Progenitor cell of endocrine pancreas (in vitro differentiated cells): ENCODE measurements at places on chromosomes 11 and 22. TPM values are rescaled to one million over a fixed set of nuclear protein-coding genes. Genes with fewer than 3 reads are reported as not detected.

DNA sequence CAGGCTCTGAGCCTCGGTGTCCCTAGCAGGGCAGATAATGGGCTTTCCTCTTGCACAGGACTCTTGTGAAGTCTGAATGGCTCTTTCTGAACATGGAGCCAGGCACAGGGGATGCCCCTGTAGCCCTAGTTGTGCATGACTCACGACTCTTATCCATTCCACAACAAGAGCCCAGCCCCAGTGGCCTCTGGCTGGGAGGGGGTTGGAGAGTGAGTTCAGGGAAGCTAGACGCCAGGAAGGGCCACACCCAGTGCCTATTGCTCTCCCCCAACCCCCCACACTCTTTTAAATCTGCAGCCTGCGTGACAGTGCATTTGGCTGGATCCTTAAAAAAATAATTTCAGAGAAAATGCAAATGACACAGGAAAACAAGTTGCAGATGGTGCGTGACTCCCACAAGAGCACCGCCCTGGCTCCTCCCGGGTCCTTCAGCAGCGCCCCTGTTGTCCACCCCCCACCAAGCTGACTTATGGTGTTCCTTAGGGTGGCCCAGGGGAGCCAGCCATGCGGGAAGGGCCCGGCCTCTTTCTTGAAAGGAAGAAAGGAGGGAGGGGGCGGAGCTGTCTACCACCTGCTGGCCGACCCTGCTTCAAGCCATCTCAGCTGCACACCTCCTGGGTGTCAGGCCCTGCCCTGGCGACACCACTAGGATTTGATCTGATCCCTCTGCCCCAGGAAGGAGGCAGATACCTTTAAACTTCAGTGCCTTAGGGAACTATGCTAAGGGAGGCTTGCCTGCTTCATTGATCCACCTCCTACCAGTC, 74.7 kb downstream of the MN1 start:
- peaks cover 13% of the 10 kb centered on the region for H3K4me1 ChIP-seq
- no peak for DNase-seq
- no peaks in the 10 kb centered on the region for H3K36me3 ChIP-seq
- H3K27ac ChIP-seq = no peak overlapping the region
- no peak overlapping the region for H3K4me3 ChIP-seq

DNA sequence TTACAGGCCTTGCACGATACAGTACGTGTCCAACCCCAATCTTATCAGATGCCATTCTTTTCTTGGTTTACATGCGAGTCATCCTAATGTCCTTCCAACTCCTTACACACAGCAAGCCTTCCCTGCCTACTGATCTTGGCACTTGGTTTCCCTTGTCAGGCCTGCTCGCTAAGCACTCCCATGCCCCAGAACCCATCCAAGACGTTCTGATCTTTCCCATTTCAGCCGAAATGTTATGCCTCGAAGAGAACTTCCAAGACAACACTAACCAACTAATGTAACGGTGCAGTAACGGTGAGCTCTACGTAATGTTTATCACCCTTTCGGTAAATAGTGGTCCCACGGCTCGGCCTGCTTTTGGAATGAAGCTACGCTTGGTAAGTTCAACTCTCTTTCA, 521 bp downstream of the PES1 start:
- H3K27me3 ChIP-seq = peaks cover 10% of the 10 kb centered on the region
- H3K27ac ChIP-seq = no peak overlapping the region
- no peak for DNase-seq
- no peak overlapping the region for H3K4me3 ChIP-seq

Gene NFAM1
- 0.31 and 0.69 TPM in 2 replicates for total RNA-seq

GRCh38 chr22:39490135-39490798, 11.8 kb upstream of the MIEF1 start:
- no peak for DNase-seq
- peaks cover 6% of the 10 kb centered on the region for H3K36me3 ChIP-seq
- H3K27ac ChIP-seq = peak overlapping the region; percentile 55
- H3K27me3 ChIP-seq = no peaks in the 10 kb centered on the region
- H3K4me3 ChIP-seq = no peak overlapping the region
- H3K4me1 ChIP-seq = no peaks in the 10 kb centered on the region

- DNase-seq = no peak
- no peaks in the 10 kb centered on the region for H3K27me3 ChIP-seq
- H3K4me3 ChIP-seq = no peak overlapping the region
- H3K4me1 ChIP-seq = peaks cover 5% of the 10 kb centered on the region
These were observed 289.1 kb downstream of the TBC1D22A start for GRCh38 chr22:47051441-47052071.

DNA sequence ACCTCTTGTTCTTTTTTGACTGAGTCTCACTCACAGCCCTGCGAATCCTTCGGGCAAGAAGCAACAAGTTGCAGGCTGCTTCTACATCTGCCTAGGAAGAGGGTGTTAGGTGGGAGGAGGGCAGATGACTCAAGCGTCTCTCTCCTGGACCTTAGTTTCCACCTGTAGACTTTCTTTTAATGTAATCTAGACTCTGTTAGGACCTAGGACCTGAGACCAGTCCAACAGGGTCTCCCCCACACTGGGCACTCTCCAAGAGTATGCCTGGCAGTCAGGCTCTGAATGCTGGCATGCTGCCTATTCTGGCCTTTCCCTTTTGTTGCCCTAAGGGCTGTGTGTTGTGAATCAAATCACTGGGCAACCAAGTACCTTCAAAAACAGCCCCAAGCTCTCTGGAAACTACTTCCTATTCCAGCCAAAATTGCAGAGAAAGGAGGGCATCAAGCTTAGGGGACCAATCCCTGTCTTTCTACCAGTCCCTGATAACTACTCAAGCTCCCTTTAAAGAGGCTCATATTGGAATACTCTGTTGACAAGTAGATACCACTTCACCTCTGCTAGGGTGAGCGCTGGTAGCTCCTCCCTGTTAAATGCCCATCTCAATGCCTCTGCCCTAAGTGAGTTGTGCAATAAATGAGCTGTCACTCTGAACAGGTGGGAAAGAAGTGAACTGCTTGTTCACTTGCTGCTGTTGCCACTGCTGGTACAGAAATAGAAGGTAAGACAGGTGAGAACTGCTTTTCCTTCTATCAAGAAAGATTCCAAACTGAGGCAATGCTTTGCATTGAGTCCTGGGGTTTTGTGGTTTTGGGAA, at the start of gene BBOX1:
TSS of gene BBOX1 (plus strand) at position 514 of the 814 bp plus-strand sequence. CDS start 14,616 bp downstream, outside the sequence.
- H3K27me3 ChIP-seq = no peaks in the 10 kb centered on the region
- DNase-seq = no peak
- H3K4me1 ChIP-seq = no peaks in the 10 kb centered on the region
- no peak within 1 kb of the TSS for H3K27ac ChIP-seq
- no peak within 1 kb of the TSS for H3K4me3 ChIP-seq
- H3K36me3 ChIP-seq = peaks cover 4% of the 10 kb centered on the region

Gene GTSE1
- 24.2 and 25.1 TPM in 2 replicates for total RNA-seq

Gene GLB1L2
- total RNA-seq = 11.7 and 11.9 TPM in 2 replicates

DNA sequence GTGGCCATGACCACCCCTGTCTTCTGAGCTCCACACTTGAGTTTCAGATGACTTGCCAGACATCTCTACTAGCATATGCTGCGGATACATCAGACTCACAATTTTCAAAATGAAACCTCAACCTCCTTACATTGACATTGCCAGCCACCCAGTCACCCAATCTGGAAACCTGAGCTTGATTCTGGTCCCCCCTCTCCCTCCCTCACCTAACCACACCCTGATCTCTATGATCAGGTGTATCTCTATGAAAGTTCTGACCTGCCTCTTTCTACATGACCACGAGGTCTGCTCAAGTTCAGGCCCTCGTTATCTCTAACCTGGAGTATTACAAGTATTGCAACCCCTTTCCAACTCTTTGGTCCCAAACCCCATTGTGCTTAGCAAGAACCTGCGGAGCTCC, 254.1 kb downstream of the KIRREL3 start:
- H3K27me3 ChIP-seq = peaks cover 98% of the 10 kb centered on the region
- H3K27ac ChIP-seq = no peak overlapping the region
- peaks cover 16% of the 10 kb centered on the region for H3K4me1 ChIP-seq
- DNase-seq = no peak

DNA sequence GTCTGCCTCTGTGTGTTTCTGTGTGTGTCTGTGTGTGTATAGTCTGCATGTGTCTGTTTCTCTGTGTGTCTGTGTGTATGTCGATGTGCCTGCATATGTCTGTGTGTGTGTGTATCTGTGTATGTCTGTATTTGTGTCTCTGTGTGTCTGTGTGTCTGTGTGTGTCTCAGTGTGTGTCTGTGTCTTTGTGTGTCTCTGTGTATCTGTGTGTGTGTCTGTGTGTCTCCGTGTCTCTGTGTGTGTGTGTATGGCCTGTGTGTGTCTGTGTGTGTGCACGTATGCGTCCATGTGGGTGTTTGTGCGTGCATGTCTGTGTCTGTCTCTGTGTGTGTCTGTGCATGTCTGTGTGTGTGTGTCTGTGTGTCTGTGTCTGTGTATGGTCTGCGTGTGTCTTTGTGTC, 439 bp downstream of the SNX32 start:
- peaks cover 16% of the 10 kb centered on the region for H3K27me3 ChIP-seq
- DNase-seq = no peak

GRCh38 chr11:93784935-93785360, 866 bp downstream of the MED17 start:
- peaks cover 5% of the 10 kb centered on the region for H3K36me3 ChIP-seq
- peaks cover 31% of the 10 kb centered on the region for H3K4me1 ChIP-seq
- peak overlapping the region; percentile 99 for H3K27ac ChIP-seq
- no peaks in the 10 kb centered on the region for H3K27me3 ChIP-seq
- peak overlapping the region; percentile 99 for H3K4me3 ChIP-seq
- no peak for DNase-seq

Gene ZNF70
- 8.9 and 9.8 TPM in 2 replicates for total RNA-seq

- peaks cover 1% of the 10 kb centered on the region for H3K36me3 ChIP-seq
- DNase-seq = no peak
- no peak overlapping the region for H3K27ac ChIP-seq
- H3K27me3 ChIP-seq = peaks cover 33% of the 10 kb centered on the region
These were observed 4.2 kb downstream of the GRAMD1B start for GRCh38 chr11:123434262-123434661.

Gene DGCR8
- total RNA-seq = 75.8 and 79.8 TPM in 2 replicates

GRCh38 chr11:415640-416041, 842 bp upstream of the SIGIRR start:
- no peaks in the 10 kb centered on the region for H3K36me3 ChIP-seq
- H3K27ac ChIP-seq = no peak overlapping the region
- H3K4me1 ChIP-seq = peaks cover 7% of the 10 kb centered on the region
- peak overlapping the region; percentile 77 for H3K4me3 ChIP-seq
